ENCODE measurements at places on chromosomes 1 and 21.

- no peak for DNase-seq
Observed at GRCh38 chr1:166882893-166883292, 6.8 kb upstream of the TADA1 start.

GRCh38 chr1:222592171-222592570 is 2.4 kb upstream of the TAF1A start:
- DNase-seq, result no peak

DNA sequence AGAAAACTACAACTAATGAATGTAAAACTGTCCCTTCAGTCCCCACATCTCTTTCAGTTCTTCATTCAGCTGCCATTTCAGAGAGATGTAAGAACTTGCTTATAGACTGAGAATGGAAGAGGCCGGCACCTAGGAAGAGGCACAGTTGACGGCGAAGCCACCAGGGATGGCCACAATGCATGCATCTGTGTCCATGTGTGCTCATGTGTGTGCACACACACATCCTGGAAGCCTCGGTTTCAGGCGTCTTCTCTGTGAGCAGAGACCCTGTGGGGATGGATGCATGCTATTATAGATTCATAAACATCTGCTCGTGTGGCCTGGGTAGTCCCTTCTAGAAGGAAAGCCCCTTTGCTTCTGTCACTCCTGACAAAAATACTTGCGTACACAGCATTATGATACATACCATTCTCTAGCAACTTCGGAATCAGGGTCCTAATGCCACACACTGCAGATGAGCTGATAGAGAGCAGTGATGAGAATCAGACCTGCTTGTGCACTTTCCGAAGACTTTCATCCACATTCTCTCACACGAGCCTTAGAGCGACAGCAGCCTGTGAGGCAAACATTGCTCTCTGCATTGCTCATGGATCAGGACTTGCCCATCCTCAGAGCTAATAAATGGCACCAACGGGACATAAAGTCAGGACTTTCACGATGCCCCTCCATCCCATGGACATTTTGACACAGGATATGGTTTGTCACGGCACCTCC is 12.4 kb upstream of the GPR61 start:
- DNase-seq, result no peak

GRCh38 chr1:167184081-167184480 is 36.6 kb upstream of the POU2F1 start:
- no peak for DNase-seq

DNA sequence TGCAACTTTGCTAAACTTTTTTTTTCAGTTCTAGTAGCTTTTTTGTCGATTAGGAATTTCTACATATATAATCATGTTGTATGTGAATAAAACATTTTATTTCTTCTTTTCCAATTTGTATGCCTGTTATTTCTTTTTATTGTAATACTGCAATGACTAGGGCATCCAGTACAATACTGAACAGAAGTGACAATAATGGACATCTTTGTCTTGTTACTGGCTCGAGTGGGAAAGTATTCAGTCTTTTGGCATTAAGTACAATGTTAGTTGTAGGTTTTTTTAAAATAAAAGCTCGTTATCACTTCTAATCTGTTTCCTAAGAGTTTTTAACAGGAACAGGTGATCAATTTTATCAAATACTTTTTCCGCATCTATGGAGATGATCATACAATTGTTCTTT is 9.8 kb downstream of the STPG1 start:
- no peak for DNase-seq

DNA sequence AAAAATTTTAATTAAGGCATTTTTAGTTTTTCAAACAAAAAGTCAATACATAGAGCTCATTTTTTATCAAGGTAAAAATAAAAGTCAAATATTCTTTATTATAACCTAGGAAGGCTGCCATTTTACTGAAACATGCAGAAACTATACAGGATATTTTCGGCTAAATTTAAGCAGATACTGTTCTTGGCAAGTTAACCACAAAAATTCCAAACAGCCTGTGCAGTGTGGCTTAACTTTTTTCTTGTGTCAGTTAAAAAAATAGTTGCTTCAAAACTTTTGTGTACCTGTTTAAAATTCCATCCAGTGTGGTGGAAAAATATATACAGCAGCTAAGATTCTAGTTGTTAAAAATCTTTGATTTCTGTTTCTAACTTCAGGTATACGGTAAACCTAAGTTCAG is 135.0 kb downstream of the ATP5PO start:
- peak; percentile 22 for DNase-seq

- DNase-seq, result peak; percentile 52
Observed at GRCh38 chr1:10459184-10459583, 9.4 kb downstream of the CORT start.

DNA sequence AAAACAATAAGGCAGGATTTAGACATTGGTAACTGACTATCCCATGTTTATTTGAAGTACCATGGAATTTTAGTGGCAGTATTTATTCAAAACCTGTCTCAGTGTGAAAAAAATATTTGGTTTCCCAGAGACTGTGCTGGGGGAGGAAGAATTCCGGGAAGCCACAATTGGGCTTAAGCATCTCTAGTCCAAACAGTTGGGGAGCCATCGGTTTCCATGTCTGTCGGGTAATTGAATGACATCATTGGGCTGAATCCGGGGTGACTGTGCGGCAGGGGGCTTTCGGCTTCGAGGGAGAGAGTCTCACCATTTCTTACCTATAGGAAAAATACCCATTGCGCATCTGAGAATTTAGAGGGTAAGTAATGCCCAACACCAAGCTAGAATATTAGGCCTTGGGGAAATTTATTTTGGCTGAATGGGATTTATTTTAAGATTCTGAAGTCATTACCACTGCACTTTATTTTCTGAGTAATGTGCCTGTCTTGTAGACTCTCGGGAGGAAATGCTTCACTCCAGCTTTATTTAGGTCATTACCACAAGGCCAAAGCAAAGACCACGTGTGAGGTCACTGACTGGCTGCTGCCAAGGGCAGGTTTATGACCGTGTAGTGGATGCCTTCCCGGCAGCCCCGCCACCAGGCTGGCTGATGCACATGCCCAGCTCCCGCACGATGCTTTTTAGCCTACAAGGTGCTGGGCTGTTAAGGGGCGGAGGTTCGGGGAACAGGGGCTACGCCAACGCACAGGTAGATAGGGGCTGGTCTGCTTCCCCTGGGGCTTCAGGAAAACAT is 23.1 kb upstream of the UMODL1 start:
- peak; percentile 53 for DNase-seq

- DNase-seq, result peak; percentile 73
Observed at GRCh38 chr1:94953746-94954145, 26.8 kb upstream of the CNN3 start.

DNA sequence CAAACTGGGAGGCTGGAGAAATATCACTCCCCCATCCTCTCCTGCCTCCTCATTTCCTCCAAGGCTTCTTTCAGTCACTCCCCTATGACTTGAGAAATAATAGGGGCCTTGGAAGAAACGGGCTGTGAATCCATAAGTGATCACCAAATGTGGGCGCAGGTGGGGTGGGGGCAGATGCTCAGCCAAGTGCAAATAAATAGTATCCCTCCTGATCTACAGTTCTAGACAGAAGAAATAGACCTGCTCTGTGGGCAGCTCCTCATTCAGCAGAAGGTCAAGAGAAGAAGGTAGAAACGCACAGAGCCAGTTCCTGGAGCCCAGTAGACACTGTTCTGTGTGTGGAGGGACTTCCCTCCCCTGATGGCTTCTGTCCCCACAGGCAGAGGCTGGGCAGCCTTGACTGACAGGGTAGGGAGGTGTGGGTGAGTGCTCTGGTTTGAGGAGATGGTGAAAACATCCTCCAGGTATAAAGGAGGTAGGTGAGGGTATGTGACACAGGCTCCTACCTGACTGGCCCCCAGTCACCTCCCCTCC is 17.1 kb downstream of the PAX7 start:
- DNase-seq, result no peak

DNA sequence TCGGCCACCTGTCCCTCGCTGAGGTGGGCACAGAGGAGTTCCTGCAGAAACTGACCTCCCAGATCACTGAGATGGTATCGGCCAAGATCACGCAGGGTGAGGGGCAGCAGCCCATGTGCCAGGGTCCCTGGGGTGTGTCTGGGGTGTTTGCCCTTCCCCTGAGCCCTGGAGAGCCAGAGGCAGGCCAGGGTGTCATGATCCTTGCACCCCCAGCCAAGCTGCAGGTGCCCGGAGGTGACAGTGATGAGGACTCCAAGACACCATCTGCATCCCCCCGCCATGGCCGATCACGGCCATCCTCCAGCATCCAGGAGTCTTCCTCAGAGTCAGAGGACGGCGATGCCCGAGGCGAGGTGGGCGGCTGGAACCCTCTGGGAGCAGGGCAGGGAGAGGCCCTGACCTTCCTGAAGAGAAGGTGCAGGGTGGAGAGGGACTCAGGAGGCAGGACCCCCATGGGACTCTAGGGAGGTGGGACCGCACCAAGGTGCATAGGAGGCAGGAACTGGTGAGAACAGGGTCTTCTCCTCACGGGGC is 69.5 kb downstream of the TRIM11 start:
- no peak for DNase-seq

GRCh38 chr1:56648546-56648945 is 3.4 kb downstream of the PRKAA2 start:
- no peak for DNase-seq

DNA sequence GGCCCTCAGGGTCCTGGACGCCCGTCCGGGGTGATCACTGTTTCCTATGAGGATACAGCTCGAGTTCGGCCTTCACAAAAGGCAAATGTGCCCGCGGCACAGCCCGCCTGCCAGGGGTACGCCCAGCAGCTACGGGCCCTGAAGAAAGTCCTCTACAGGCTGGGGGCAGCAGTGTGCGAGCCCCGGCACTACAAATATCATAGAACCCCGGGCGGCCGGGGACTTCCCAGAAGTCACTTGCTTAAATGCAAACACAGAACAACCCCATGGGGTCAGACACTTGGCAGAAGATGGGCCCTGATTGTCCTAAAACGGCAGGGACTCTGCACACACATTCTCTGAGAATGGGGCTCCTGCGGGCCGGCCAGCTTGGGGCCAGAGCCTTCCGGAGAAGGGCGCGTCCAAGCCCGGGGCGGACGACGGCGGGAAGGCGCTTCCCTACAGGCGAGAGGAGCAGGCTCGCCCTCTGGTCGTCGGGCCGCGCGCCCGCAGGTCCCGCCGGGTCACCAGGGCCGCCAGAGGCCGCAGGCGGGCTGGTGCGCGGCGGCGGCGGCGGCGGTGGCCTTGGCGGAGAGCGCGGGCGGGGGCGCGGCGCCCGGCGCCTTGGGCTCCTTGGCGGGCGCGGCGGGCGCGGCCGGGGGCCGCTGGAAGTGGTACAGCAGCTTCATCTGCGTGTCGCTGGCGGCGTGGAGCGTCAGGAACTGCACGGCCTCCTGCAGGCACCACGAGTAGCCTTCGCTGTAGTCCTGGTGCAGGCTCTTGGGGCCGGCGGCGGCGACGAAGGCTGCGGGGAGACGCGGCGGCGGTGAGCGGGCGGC is 888 bp downstream of the HES5 start:
- DNase-seq, result no peak

GRCh38 chr1:219523411-219523810 is 89.5 kb downstream of the ZC3H11B start:
- no peak for DNase-seq

- DNase-seq, result no peak
Observed at GRCh38 chr1:171801487-171801891, 20.0 kb downstream of the METTL13 start.

- no peak for DNase-seq
Observed at GRCh38 chr1:30842697-30843354, 65.7 kb downstream of the SDC3 start.

- peak; percentile 41 for DNase-seq
Observed at GRCh38 chr1:209248649-209249279, 334.8 kb upstream of the CAMK1G start.

GRCh38 chr1:16352842-16353535 is 709 bp upstream of the FBXO42 start:
- DNase-seq, result no peak

- no peak for DNase-seq
Observed at GRCh38 chr21:20856926-20857325, 141.3 kb upstream of the NCAM2 start.

DNA sequence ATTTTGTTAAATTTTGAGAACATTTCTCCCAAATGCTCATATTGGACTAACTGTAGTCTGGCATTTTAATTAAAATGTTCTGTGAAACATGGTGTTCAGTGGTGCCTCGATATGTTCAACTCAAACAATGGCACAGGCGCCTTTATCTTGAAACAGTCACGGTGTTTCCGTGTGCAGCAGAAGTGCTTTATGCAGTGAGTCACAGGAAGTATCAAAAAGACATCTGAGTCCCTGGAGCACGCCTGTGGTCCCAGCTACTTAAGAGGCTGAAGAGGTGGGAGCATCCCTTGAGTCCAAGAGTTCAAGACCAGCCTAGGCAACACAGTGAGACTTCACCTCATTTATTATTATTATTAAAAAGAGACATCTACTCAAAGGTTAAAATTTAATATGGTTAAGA is 52.2 kb downstream of the GREM2 start:
- DNase-seq, result no peak

GRCh38 chr1:183236158-183236725 is 50.2 kb downstream of the LAMC2 start:
- no peak for DNase-seq

GRCh38 chr1:13725714-13726175 is 25.8 kb downstream of the PRDM2 start:
- peak; percentile 69 for DNase-seq

GRCh38 chr21:35343046-35343819 is 294.1 kb upstream of the RUNX1 start:
- no peak for DNase-seq

DNA sequence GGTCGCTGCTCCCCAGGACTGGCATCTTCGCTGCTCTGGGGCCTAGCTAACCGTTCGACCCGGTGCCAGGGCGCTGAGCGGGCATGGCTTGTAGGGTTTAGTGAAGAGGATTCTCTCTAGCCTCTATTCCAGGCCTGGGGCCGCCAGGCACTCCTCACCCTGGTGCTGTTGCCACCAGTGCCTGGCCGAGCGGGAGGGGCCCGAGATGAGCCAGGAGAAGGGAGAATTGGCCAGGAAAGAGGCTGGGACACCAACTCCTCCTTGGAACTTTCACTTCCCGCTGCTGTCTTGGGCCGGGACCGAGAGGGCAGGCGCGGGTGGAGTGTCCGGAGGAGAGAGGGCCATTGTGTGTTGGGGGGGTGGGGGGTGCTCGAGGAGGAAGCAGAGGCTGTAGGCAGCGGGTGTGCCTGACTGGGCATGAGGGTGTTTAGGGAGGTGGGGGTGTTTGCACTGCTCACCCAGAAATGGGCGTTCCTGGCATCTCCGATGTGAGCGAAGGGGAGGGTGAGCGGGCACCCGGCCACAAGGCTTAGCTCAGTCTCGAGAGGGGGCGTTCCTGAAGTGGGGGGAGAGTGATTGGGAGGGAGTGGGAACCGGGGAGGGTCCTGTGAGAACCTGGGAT is 772 bp downstream of the ADAM15 start:
- no peak for DNase-seq

GRCh38 chr1:89201106-89201794 is 2.5 kb upstream of the GBP4 start:
- DNase-seq, result no peak

DNA sequence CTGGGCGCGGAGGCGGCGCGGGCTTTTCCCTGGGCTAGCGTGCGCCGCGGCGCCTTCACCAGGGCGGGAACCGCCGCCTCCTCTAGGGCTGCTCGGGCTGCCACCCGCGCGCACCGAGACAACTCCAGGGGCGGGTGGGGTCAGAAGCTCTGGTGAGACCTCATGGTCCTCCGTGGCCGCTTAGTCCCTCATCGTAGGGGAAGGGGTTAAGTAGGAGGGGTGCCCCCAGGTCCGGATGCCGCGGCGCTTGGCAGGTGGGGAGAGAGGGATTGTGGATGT is 559 bp downstream of the SERTAD4 start:
- DNase-seq, result no peak

- DNase-seq, result peak; percentile 47
Observed at GRCh38 chr1:43711049-43711448, 3.7 kb downstream of the ST3GAL3 start.
